ENCODE measurements at places on chromosomes 5 and 9. TPM values are rescaled to one million over a fixed set of nuclear protein-coding genes. Genes with fewer than 3 reads are reported as not detected.

DNA sequence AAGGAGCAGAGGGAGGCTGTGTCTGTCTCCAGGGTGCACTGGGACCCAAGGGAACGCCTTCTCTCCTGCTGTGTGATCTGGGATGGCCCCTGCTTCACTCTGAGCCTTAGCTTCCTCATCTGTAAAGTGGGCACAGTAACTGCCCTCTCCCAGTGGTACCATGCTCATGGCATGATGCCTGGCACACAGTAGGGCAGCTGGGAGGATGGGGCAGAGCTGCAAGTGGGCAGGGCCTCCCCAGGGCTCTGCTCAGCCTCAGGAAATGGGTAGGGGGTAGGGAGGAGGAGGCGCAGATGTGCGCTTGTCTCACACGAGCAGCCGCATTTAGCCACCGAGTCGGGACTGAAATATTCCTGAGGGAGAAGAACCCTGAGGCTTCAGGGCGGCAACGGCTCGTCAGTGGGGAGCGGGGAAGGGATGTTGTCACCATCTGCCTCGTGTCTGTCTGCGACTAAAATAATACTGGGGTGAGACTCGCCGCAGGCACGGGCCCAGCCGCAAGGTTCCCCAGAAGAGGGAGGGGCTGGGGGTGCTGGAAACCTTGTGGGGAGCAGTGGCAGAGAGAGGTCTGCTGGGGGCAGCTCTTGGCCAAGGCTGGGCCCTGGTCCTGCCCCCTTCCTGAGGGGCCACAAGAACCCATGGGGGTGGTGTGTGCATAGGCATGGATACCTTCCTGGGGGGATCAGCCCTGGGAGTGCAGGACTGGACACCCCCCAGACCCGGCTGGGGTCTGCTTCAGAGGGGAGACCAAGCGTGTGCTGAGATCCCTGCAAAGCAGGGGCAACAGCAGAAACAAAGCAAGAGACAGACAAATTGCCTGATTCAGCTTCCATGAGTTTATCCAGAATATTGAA is 55.2 kb upstream of the PSD2 start:
- H3K4me1 ChIP-seq: peaks cover 68% of the 10 kb centered on the region
- H3K4me3 ChIP-seq: no peak overlapping the region
- no peaks in the 10 kb centered on the region for H3K36me3 ChIP-seq
- H3K27ac ChIP-seq: peak overlapping the region; percentile 73

DNA sequence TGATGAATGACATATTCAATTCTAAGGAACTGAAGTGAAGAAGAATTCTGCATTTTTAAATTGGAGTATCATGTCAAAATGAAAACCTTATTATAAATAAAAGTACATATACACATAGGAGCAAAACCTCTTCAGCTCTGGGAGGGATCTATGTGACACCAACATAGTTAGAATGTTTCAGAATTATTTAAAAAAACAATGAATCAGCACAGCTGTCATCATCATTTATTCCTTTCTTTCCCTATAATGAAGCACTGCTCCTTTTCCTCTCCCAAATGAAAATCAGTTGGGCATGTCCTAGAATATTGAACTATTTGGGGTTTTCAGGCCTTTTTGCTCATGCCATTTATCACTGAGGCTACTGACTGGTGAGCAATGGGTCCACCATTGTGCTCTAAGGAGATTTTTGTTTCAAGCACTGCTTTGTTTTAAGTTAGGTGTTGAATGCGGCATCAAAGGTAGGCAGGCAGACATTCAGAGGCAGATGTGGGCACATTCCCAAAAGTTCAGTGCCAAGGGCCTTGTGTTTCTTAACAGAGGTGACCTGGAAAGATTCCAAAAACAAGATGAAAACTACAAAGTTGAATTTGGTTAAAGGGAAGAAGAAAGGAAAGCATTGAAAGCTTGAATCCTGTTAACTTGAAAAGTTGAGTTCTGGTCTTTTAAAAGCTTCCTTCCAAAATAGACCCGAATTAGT is 126.4 kb upstream of the ADAMTSL1 start:
- no peak for DNase-seq
- H3K4me3 ChIP-seq: no peak overlapping the region
- no peaks in the 10 kb centered on the region for H3K27me3 ChIP-seq
- no peaks in the 10 kb centered on the region for H3K36me3 ChIP-seq
- peaks cover 43% of the 10 kb centered on the region for H3K4me1 ChIP-seq

DNA sequence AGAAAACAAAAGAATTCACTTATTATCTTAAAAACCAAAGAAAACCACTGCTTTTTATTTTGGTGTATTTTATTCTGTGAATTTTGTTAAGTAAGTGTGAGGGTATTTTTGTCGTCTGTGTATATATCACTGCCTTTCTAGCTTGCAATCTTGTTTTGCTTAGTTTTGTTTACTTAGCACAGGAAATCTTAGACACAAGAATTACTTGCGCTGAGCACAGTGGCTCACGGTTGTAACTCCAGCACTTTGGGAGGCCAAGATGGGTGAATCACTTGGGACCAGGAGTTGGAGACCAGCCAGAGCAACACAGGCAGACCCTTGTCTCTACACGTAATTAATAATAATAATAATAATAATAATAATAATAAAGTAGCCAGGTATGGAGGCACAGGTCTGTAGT is 230.3 kb downstream of the PAPPA start:
- H3K36me3 ChIP-seq: peaks cover 80% of the 10 kb centered on the region
- DNase-seq: no peak
- H3K4me1 ChIP-seq: peaks cover 37% of the 10 kb centered on the region
- no peak overlapping the region for H3K27ac ChIP-seq
- no peaks in the 10 kb centered on the region for H3K27me3 ChIP-seq
- H3K4me3 ChIP-seq: no peak overlapping the region

GRCh38 chr9:15977438-15977837 is 424.6 kb downstream of the CCDC171 start:
- no peak overlapping the region for H3K4me3 ChIP-seq
- peaks cover 2% of the 10 kb centered on the region for H3K36me3 ChIP-seq
- H3K4me1 ChIP-seq: peaks cover 17% of the 10 kb centered on the region

GRCh38 chr9:34971146-34971811 is 13.2 kb downstream of the PHF24 start:
- no peaks in the 10 kb centered on the region for H3K4me1 ChIP-seq
- H3K27ac ChIP-seq: no peak overlapping the region
- DNase-seq: no peak
- H3K36me3 ChIP-seq: no peaks in the 10 kb centered on the region
- no peak overlapping the region for H3K4me3 ChIP-seq
- peaks cover 69% of the 10 kb centered on the region for H3K27me3 ChIP-seq

DNA sequence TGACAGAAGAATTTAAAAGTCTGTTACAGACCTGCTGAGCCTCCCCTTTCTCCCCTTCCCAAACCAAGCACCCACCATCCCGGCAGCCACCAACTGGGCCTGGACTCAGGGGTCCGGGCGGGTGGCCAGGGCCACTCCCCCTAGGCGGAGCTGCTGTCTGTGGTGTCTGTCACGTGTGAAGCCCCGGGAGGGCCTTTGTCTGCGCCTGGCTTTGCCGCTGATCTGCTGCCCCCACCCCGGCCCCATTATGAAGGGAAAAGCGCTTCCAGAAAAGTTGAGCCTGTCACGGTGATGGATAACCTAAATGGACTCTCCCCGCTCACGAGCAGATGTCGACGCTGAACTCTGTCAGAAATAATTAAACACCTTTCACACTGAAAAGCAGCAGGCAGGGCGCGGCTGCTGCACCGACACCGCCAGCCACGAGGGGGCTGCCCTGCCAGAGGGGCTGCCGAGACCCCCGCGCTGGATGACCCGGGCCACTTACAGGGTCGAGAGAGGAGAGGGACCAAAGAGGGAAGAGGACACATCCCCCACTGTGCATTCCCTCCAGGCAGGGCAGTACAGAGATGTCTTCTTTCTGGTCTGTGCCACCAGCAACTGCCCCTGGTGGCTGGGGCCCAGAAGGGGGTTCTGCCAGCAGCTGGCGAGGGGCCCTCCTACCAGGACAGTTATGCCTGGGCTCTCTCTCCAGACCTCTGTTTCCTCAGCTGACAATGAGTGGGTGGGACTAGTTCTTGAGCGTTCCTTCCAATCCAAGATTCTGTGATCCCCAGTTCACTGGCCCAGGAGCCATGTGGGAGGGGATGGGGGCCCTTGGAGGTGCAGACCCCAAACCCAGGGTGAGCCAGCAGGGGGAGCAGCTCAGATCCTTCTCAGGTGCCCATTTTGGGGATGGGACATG is 36.0 kb upstream of the BARHL1 start:
- peak overlapping the region; percentile 56 for H3K4me3 ChIP-seq
- no peak for DNase-seq
- H3K27me3 ChIP-seq: no peaks in the 10 kb centered on the region
- H3K36me3 ChIP-seq: no peaks in the 10 kb centered on the region

GRCh38 chr5:33227247-33227646 is 213.5 kb upstream of the TARS1 start:
- H3K27ac ChIP-seq: peak overlapping the region; percentile 56
- peaks cover 23% of the 10 kb centered on the region for H3K4me1 ChIP-seq
- no peaks in the 10 kb centered on the region for H3K27me3 ChIP-seq
- H3K36me3 ChIP-seq: no peaks in the 10 kb centered on the region
- no peak overlapping the region for H3K4me3 ChIP-seq

DNA sequence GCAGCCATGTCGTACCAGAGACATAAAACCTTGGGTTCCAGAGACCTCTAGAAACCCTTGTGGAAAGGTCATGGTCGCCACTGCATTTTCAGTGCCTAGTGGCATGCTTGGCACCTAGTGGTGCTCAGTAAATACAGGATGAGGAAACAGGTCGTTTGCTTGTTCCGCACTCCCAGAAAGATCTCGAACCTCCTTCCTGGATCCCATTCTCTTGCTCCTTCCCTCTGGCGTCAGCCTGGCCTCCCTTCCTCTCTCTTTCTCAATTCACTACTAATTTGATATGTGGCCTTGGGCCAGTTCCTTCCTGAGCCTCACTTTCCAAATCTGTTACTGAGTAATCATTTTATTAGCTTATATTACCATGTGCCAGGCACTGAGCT is 4.4 kb downstream of the NDST1 start:
- no peaks in the 10 kb centered on the region for H3K36me3 ChIP-seq
- H3K27ac ChIP-seq: peak overlapping the region; percentile 63
- no peaks in the 10 kb centered on the region for H3K27me3 ChIP-seq
- peaks cover 73% of the 10 kb centered on the region for H3K4me1 ChIP-seq
- DNase-seq: no peak

- H3K4me1 ChIP-seq: peaks cover 2% of the 10 kb centered on the region
- DNase-seq: no peak
- H3K4me3 ChIP-seq: no peak overlapping the region
- H3K36me3 ChIP-seq: no peaks in the 10 kb centered on the region
- no peaks in the 10 kb centered on the region for H3K27me3 ChIP-seq
- H3K27ac ChIP-seq: no peak overlapping the region
Measured at GRCh38 chr5:179355976-179356974, 11.0 kb upstream of the ADAMTS2 start.

GRCh38 chr9:35903049-35903448 is 3.0 kb upstream of the HRCT1 start:
- H3K36me3 ChIP-seq: no peaks in the 10 kb centered on the region
- H3K27me3 ChIP-seq: peaks cover 6% of the 10 kb centered on the region
- no peak overlapping the region for H3K4me3 ChIP-seq

DNA sequence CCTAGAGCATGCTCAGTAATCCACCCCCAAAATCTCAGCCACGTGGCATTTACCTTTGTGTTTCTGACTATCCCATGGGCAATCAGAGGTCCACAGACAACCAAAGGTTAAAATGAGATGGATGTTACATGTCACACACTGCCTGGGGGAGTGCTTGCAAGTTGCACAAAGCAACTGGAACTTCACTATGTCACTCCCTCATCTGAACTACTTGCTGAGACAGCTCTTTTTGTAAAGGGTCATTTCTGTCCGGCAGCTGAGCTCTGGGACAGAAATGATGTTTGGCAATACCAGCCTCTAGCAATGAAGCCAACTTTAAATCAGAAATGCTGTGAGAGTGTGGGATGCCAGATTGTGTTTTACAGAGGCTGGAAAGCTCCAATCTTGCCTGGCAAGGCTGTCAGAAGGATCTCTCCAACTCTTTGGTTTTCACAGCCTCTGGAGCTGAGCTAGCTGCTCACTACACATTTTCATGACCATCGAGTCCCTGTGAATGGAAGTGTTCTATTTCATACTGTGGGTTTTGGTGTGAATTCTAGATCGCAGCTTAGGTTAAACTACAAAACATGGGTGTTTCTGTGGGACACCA is 66.3 kb upstream of the TMEM215 start:
- H3K36me3 ChIP-seq: no peaks in the 10 kb centered on the region
- H3K4me1 ChIP-seq: no peaks in the 10 kb centered on the region
- no peak for DNase-seq
- peaks cover 16% of the 10 kb centered on the region for H3K27me3 ChIP-seq

GRCh38 chr9:38017149-38017884 is 51.7 kb downstream of the SHB start:
- DNase-seq: no peak
- peaks cover 52% of the 10 kb centered on the region for H3K4me1 ChIP-seq
- H3K4me3 ChIP-seq: no peak overlapping the region
- no peaks in the 10 kb centered on the region for H3K36me3 ChIP-seq

DNA sequence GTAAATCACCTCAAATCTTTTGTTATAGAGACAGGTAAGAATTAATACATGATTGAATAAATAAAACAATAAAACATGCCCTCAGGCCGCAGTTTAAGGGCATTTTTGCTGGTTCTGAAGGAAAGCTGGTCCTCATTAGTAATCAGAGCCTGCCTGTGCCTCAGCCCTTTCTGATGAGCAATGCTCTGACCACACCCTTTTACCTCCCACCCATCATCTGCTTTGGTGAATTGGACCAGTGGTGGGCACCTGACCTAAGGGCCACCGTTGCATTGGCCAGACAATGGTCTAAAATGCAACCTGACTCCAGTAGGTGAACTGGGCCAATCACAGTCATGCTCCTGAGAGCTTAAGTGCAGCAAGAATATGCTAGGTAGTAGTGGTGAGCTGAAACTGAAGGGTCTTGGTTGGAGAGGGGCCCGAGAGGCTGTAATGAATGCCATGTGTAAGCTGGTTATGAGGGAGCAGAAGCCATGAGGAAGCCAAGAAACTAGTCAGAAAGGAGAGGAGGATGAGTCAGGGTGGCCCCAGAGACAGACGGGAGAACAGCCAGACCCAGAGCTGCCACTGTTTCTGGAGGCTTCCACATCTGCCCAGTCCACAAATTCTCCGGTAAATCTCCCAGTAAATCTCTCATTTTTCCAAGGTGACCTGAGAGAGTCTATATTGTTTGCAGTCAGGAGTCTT is 45.5 kb upstream of the ZSWIM6 start:
- peak overlapping the region; percentile 5 for H3K27ac ChIP-seq
- DNase-seq: no peak
- H3K4me1 ChIP-seq: peaks cover 12% of the 10 kb centered on the region
- H3K4me3 ChIP-seq: no peak overlapping the region
- H3K27me3 ChIP-seq: no peaks in the 10 kb centered on the region

GRCh38 chr5:159324986-159325385 is 5.3 kb downstream of the IL12B start:
- H3K4me3 ChIP-seq: no peak overlapping the region
- H3K27me3 ChIP-seq: peaks cover 45% of the 10 kb centered on the region
- no peaks in the 10 kb centered on the region for H3K36me3 ChIP-seq

DNA sequence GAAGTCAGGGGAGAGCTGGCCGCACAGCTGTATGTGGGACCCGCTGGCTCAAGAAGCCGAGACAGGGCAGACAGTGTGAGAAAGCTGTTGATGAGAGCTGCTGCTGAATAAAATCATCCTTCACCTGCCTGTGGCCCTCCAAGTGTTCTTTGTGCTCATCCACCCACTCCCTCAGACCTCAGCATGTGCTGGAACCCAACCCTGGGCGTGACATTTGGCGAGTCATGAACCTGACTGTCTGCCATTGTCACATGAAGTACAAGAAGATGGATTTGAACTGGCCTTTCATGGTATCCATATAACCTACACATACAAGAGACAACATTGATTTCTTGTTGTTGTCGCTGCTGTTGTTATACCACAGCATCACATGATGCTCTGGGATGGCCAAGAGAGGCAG is 139.7 kb upstream of the PLCXD3 start:
- H3K4me1 ChIP-seq: no peaks in the 10 kb centered on the region
- DNase-seq: no peak
- no peaks in the 10 kb centered on the region for H3K36me3 ChIP-seq
- H3K4me3 ChIP-seq: no peak overlapping the region
- no peak overlapping the region for H3K27ac ChIP-seq
- H3K27me3 ChIP-seq: peaks cover 9% of the 10 kb centered on the region

Gene CD72
- total RNA-seq: 0.91 TPM

Gene NR6A1
- 0.78 TPM for total RNA-seq

Gene ACTBL2
- not detected for total RNA-seq

Gene SOX30
- total RNA-seq: not detected

All from osteocyte (in vitro differentiated cells).